ENCODE measurements at places on chromosomes 1 and 21.

DNA sequence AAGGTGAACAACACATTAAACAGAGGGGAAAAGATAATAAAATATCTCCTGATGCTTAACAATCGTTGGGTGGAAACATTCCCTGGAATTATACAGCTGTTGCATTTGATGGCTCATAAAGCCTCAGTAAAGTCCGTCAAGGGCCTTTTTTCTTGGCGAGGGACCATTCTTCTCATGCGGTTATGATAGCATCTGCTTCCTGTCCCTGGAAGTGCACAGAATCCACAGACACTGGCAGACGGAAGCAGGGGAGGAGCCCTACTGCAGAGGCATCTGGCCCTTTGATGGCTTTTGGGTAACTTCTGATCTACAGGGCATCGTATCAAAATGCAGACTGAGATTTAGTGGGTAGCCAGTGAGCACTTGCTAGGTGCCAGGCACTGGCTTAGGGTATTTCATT is 286.9 kb downstream of the KIF26B start:
- DNase-seq: no peak

DNA sequence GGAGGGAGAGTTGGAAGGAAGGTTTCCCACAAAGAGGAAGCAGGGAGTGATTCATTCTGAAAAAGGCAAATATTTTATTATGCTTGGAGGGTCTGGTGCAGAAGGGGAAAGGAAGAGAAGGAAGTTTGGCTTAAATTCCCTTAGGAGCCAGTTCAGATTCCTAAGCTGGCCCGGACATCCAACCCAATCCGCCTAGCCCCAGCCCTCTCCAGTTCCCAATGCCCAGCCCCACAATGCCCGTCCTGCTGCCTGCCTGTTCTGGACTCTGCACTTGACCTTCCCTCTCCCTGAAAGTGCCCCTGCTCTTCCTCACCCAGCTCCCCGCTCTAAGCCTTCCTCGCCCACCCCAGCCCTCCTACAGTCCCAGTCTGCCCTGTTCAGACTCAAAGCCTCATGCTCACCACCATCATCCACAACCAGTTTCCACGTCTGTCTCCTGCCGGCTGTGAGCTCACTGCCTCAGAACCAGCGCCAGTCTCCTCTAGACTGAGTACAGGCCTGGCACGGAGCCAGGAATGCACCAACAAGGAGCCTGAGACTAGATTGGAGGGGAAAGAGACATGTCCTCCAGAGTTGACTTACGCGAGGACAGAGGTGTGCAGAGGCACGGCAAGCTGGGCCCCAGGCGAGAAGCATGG is 18.9 kb downstream of the CAPN2 start:
- no peak for DNase-seq

GRCh38 chr1:21567241-21568005 is 58.2 kb downstream of the ALPL start:
- no peak for DNase-seq

- DNase-seq: no peak
These were observed 32.5 kb upstream of the LMO4 start for GRCh38 chr1:87296206-87296605.

- no peak for DNase-seq
These were observed 87.0 kb downstream of the TNR start for GRCh38 chr1:175656416-175656815.

DNA sequence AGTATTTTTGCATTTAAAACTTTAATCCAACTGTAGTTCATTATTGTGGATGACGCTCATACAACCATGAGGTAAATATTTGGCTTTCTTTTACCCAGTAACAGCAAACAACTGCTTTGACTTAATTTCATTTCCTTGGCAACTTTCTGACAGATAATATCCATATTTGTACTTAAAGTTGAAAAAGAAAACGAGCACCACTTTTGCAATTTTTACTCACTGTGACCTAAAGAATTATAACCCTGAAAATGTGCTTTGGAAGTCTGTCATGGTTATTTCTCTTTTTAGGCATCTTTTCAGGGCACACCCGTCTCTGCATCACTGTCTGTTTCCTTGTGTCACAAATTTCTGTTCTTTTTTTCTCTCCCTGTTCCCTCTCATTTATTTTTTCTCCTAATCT is 918 bp upstream of the CD2 start:
- no peak for DNase-seq

Measured in activated CD8-positive, alpha-beta memory T cell treated with anti-CD3 and anti-CD28 coated beads for 48 hours (primary cell).